HEK293T (cell line): ENCODE measurements at places on chromosomes 3 and 15.

- DNase-seq = no peak
These were observed 449.5 kb downstream of the SHQ1 start for GRCh38 chr3:72398781-72399180.

- DNase-seq = no peak
These were observed 145.0 kb downstream of the LRRK1 start for GRCh38 chr15:101063891-101064794.

DNA sequence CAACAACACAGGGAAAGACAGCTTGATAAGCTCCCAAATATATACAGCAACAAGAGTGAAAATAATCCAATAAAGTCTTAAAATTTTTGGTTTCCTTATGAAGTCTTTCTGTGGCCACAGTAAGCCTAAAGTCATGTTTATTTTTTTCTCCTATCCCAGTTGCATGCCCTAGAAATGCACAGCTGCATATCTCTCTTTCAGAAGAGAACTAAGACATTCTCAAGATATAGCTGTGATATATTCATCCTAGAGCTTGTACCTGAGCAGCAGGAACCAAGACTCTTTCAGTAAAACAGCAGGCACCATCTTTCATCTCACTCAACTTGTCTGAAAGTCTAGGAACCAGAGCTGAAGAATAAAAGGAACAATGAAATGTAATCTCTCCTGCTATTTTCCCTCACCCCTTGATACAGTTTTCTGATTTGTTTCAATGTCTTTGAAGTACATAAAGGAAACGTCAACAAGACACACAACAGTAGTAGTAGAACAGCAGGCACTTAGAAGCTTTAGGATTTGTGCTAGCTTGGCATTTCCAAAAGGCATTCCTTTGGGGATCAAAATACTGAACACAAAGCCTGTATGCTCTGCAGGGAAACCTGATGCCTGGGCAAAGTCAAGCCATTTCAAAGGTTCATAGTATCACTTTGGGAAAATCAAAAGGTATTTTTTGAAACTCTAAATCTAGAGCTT lies 536.8 kb downstream of the PYDC2 start:
- DNase-seq = no peak

GRCh38 chr3:15439476-15439875 lies 12.1 kb downstream of the EAF1 start:
- DNase-seq = no peak

GRCh38 chr3:146972726-146973125 lies 367.6 kb upstream of the PLSCR5 start:
- no peak for DNase-seq

DNA sequence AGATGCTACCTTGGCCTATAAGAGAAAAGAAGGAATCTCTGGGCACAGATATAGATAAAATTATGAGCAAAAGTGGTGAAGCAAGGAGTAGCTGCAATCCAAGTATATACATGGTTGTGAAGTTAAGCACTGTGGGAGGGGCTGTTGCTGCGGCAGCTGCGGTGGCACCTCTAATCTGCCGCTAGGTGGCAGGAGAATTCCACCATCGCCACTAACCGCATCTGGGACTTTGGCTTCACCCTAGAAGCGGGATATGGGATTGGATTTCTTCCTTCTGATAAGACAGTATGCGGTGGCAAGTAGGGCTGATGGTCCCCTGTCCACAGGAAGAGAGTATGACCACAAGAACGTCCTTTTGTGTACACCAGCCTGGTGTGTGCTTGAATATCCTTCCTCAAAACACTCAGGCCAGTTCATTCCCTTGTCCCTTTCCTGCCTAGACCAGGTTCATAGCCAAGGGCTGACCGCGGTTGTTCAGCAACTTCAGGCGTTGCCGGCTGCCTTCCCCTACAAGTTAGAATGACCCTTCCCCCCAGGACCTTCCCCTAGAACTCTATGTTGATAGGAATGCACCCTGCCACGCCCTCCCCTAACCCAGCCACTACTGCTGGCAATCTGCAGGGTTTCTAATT lies 5.1 kb downstream of the MAGEL2 start:
- DNase-seq = peak; percentile 57

- DNase-seq = no peak
These were observed 25.1 kb downstream of the ETV5 start for GRCh38 chr3:186083746-186084145.

GRCh38 chr3:178059119-178059518 lies 477.1 kb upstream of the KCNMB2 start:
- DNase-seq = no peak

DNA sequence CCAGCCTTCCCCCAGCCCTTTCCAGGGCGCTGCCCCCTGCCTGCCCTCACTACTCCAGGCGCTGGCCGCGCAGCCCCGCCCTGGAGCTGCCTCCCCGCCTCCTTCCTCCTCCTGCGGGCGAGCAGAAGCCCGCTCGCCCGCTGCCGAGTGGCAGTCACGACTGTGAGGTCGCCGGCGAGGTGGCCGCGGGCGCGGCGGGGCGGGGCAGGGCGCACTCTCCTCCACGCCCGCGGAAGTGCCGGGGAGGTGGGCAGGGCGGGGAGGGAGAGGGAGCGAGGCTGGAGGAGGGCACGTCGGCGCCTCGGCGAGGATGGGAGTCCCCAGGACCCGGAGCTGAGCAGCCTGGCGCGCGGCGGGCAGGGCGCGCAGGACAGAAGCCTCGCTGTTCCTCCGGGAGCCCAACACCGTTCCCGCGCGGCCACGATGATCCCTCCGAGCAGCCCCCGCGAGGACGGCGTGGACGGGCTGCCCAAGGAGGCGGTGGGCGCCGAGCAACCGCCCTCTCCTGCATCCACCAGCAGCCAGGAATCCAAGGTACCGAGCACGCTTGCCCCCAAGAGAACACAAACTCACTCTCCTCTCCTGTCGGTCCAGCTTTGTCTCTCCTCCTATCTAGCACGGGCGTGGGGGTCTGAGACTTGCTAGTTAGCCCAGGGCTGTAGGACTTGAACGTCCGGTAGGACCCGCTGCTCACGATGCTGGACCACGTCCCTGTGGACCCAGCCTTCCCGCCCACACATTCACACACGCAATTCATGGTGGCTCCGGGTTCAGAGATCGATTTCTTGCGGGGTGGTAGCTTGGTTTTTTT lies at the start of gene STAC:
Gene STAC (plus strand): TSS at position 284 of the 811 bp plus-strand sequence. CDS start 140 bp downstream, at position 424.
- DNase-seq = peak; percentile 34

DNA sequence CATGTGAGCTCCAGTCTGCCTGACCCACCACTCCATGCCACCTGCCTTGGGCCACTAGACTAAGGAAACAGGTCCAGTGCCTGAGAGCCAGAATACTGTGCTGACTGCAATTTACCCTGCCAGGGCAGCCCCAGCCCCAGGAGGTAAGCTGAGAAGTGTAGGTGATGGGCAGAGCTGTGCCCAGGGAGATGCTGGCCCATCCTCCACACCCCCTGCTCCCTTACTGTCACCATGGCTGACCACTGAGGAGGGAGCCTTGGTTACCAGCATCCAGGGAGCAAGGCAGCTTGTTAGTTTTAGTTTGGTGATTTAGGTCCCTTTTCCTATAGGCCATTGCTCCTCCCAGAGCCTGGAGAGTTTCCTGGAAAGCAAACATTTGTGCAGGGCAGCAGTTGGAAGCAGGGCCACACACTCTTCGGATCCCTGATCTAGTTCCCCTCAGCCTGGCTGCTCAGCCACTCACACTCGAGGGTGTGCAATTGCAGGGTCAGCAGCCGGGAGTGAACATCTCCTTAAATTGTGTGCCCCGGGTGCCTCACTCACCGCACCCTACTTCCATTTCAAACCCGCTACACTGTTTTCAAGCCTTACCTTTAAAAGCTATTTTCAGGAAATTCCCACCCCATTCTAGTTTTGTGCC lies 2.0 kb downstream of the GALNT15 start:
- DNase-seq = no peak

- DNase-seq = no peak
These were observed 549.5 kb upstream of the GOLIM4 start for GRCh38 chr3:168645180-168645579.

GRCh38 chr15:41773729-41774061 lies 589 bp upstream of the MAPKBP1 start:
- DNase-seq = no peak

GRCh38 chr3:151673974-151674373 lies 59.8 kb upstream of the AADACL2 start:
- DNase-seq = no peak

GRCh38 chr3:175857666-175858270 lies 998.6 kb downstream of the NAALADL2 start:
- DNase-seq = no peak

- DNase-seq = no peak
These were observed 56.9 kb downstream of the CD200R1L start for GRCh38 chr3:112789787-112790186.

- DNase-seq = no peak
These were observed 127.0 kb upstream of the CNTN6 start for GRCh38 chr3:965826-966225.

DNA sequence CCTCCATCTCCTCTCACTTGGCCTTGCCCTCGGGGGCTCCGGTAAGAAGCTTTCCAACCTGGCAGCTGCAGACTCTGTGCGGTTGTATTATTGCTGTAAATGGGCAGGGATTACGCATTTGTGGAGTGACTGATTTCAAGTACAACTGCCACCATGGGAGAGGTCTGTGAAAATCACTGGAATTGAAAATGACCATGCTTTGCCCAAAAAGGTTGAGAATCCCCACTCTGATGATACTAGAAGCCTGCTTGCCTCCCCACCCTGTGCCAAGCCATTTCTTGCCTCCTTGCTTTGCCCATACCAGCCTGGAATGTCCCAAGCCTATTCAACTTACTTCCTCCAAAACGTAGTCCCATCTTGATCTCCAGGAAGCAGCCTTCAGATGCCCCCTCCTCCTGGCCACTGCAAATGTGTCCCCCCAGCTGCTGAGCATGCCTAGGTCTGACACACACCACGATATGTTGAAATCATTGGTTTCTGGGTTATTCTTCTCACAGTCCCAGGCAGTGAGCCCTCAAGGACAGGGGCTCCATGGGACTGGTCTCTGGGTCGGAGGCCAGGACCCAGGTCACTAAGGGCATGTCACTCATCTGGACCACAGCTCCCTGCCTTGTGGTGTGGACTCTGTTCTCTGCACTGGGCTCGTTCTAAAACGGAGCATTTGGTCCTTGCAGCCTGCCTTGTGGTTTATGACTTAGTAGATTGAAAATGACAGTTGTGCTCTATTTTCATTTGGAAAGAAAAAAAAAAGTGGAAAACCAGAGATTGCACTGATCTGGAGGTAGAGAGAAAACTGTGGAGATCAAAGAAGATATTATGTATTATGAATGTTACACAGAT lies 42.9 kb downstream of the SMAD3 start:
- no peak for DNase-seq

GRCh38 chr3:63968612-63969350 lies 54.5 kb downstream of the PSMD6 start:
- no peak for DNase-seq

- no peak for DNase-seq
These were observed 216.8 kb downstream of the RPLP1 start for GRCh38 chr15:69669446-69669845.

GRCh38 chr3:69420781-69421520 lies 35.1 kb upstream of the FRMD4B start:
- no peak for DNase-seq

GRCh38 chr3:12294885-12295580 lies 6.2 kb downstream of the PPARG start:
- DNase-seq = no peak

DNA sequence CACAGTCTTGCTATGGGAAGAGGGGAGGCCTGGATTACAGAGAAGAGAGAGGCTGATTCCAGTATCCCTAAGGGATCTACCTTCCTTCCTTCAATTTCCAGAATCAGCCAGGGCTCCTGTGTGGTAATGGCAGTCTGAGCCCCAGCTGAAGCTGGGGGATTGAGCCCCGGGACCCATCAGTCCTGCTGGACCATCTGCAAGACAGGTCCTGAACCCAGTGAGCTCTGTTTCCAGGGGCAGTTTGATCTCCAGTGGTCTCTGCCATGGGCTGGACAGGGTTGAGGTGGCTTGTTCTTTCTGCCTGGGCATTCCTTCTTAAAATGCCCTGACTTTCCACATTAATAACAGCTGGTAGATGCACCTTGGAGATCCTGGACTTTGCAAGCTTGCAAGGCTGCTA lies 685.2 kb downstream of the TBL1XR1 start:
- no peak for DNase-seq

GRCh38 chr15:90560229-90560776 lies 30.6 kb downstream of the CRTC3 start:
- DNase-seq = no peak

GRCh38 chr3:31223278-31223677 lies 309.4 kb upstream of the STT3B start:
- DNase-seq = no peak

DNA sequence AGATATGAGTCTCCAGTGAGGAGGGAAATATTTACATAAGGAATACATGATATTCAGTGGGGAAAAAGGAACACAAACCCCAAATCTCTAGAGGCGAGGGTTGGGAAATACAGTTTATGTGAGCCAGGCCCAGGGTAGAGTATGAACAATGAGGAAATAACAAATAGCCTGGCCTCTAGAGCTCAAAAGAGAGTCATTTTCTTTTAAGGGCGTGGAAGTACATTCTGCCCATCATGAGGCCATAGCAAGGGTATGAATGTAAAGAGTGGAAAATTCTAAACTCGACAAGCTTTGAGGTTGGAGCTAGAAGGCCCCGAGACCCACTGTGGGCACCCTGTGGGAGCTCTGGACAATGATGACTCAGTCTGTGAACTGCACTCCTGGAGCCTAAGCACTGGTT lies 27.8 kb upstream of the IGF2BP2 start:
- no peak for DNase-seq

DNA sequence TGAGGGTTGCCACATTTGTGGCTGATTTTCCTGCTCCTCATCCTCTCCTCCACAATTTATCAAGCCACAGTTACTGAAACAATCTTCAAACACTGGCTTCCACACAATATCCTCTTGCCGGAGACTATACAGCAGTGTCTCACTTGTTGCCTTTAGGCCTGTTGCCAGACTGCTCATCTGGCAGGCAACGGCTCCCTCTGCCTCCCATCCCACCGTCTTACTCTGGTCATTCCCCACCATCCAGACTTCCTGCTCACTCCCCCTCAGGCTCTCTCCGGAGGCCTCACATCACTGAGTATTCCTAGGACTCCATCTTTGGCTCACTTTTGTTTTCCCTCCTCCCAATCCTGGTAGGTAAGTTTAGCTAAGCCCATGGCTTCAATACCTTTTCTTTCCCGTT lies 301.9 kb downstream of the IL20RB start:
- no peak for DNase-seq

- no peak for DNase-seq
These were observed 54.8 kb upstream of the ATP2C1 start for GRCh38 chr3:130838898-130839600.

GRCh38 chr3:151156618-151157216 lies 46.3 kb downstream of the GPR171 start:
- DNase-seq = peak; percentile 53

- no peak for DNase-seq
These were observed 45.3 kb downstream of the C2CD4A start for GRCh38 chr15:62112081-62112480.

DNA sequence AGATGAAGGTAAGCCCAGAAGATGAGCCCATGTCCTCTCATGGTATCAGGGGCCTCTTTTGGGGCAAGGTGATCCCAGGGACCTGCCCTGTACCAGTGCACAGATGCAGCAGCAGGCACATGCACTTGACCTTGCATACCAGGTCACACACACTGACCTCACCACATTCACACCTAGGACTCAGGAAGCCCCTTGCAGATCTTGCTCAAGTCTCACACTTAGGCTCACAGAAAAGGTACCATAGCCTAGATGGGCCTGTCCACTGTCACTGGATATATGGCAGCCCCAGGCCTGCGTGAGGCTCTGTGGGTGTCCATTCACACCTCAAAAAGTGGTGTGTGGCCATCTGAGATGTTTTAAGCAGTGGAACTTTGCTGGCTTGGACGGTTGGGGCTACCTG lies 58.7 kb downstream of the CACNA2D2 start:
- no peak for DNase-seq
